Effector memory CD8-positive, alpha-beta T cell (primary cell): ENCODE measurements at places on chromosomes 1 and 21.

DNA sequence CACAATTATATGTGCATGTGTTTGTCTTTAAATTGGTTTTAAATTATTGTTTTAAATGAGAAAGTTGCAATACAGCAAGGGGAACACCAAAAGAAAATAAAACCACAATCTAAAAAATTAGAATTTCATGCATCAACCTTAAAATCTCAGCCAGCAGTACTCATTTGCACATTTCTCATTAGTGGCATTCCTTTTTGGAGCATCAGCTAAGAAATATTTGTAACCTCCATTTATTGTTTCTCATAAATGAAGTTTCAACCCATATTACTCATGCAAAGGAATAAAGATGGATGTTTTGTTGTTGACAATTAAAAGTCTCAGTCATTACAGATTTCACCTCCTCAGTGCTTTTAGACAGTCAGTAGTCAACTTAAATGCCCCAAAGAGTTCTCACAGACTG is 160.1 kb downstream of the TBX15 start:
- no peak for DNase-seq

GRCh38 chr1:21526441-21526840 is 17.2 kb downstream of the ALPL start:
- no peak for DNase-seq

DNA sequence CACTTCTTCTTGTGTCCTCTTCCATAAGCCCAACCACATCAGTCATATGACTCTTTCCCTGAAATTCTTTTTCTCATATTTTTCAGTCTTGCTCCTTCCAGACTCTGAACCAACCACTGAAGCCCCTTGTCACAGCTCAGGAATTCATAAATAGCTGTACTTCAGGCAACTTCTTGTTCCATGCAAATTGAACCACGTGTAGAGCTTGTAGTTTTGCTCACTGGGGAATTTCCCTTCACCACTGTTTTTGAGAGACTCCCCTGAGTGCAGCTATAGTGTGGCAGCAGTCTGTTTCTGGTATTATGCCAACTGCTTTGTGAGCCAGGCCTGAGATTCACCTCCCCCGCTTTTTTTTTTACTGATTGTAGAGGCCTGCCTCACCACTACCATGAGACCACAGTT is 150.3 kb upstream of the SPAG17 start:
- no peak for DNase-seq

DNA sequence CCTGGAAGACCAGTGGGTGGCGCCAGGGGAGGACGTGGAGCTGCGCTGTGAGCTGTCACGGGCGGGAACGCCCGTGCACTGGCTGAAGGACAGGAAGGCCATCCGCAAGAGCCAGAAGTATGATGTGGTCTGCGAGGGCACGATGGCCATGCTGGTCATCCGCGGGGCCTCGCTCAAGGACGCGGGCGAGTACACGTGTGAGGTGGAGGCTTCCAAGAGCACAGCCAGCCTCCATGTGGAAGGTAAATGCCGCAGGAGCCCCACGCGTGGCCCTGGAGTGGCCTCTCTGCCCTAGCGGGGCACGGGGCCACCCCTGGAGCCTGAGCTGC is 75.2 kb downstream of the OBSCN start:
- DNase-seq, result no peak

DNA sequence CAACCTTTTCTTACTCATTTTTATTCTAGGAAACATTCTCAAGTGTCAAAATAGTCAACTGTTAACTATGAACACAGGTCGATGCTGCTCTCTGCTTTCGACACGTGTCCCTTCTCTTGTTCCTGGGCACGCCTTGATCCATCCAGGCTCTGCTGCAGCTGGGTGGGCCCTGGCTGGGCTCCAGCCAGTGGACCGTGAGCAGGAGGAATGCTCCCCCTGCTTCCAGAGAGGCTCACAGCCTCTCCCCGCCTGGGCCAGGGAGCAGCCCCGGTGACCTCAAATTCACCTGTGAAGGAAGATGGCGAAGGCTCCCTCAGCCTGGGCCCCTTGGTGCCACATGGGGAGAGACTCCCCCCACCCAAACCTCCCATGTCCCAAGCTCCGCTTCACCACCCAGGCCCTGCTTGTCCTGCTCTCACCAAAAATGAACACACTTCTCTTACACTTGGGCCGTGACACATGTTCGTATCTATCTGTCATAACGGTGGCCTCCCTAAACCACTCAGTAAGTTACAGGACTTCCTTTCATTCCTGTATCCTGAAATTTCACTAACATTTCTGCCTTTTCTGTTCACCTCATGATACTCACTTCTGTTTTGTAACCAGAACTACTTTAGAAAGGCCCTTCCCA is 24.6 kb upstream of the ADARB1 start:
- DNase-seq, result no peak

GRCh38 chr1:86101616-86102015 is 55.0 kb downstream of the COL24A1 start:
- DNase-seq, result no peak

DNA sequence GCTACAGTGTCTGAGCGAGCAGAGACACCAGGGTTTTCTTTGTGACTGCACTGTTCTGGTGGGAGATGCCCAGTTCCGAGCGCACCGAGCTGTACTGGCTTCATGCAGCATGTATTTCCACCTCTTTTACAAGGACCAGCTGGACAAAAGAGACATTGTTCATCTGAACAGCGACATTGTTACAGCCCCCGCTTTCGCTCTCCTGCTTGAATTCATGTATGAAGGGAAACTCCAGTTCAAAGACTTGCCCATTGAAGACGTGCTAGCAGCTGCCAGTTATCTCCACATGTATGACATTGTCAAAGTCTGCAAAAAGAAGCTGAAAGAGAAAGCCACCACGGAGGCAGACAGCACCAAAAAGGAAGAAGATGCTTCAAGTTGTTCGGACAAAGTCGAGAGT is 2.7 kb downstream of the ZBTB18 start:
- no peak for DNase-seq
